Smooth muscle cell of the brain vasculature (primary cell): ENCODE measurements at places on chromosomes 16 and 17.

DNA sequence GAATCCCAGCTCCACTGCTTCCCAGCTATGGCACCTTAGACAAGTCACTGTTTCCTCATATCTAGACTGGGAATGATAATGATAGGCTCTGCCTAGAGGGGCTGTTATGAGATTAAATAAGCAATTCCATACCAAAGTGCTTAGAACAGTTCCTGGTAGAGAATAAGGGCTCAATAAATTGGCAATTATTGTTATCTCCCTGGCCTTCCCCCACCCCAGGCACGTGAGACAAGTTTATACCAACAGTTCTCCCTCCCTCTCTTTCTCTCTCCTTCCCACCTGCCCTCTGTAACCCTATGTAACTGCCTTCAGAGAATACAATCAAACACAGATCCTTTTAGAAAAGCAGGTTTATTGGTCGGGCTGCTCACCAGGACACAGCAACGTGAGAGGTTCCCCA is 13.9 kb upstream of the STAT3 start:
- no peak for DNase-seq

- no peak for DNase-seq
Measured at GRCh38 chr16:66342294-66342900, 24.1 kb upstream of the CDH5 start.

- DNase-seq, result no peak
Measured at GRCh38 chr17:79777894-79778503, at the start of gene CBX2. Gene CBX2 (plus strand): TSS chr17:79778148. CDS start chr17:79778236, 88 bp downstream.

GRCh38 chr16:1778200-1779179 is 3.9 kb downstream of the SPSB3 start:
- peak; percentile 65 for DNase-seq

GRCh38 chr16:75250809-75251279 is 580 bp downstream of the BCAR1 start:
- no peak for DNase-seq

DNA sequence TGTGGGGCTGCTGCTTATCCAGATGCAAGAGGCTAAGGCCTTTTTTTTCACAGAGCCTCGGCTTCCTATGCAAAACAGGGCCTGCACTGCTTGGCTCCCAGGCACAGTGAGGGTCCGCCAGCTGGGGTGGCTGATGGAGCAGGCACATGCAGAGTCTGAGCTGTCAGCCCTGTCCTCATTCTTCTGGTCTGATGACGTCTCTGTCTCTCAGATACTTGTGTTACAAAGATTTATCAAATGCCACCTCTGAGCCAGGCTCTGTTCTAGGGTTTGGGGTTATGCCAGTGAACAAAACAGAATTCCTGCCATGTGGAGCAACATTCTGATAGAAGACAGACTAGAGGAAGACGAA is 4.8 kb downstream of the RNF40 start:
- DNase-seq, result no peak

DNA sequence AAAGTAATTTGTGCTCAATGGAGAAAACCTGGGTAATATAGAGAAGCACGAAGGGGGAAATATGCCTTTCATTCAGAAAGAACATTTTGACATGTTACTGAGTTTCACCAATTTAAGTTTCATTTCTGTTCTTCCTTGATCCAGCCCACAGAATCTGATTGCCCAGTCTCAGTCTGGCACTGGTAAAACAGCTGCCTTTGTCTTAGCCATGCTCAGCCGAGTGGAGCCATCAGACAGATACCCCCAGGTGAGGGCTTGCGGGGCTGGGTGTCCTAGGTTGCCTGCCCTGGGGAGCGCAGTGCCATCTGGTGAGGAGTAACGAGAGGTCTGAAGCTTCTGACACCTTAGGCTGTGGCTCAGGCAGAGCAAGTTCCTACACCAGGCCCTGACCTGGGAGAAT is 17.7 kb downstream of the DDX19A start:
- DNase-seq, result no peak

DNA sequence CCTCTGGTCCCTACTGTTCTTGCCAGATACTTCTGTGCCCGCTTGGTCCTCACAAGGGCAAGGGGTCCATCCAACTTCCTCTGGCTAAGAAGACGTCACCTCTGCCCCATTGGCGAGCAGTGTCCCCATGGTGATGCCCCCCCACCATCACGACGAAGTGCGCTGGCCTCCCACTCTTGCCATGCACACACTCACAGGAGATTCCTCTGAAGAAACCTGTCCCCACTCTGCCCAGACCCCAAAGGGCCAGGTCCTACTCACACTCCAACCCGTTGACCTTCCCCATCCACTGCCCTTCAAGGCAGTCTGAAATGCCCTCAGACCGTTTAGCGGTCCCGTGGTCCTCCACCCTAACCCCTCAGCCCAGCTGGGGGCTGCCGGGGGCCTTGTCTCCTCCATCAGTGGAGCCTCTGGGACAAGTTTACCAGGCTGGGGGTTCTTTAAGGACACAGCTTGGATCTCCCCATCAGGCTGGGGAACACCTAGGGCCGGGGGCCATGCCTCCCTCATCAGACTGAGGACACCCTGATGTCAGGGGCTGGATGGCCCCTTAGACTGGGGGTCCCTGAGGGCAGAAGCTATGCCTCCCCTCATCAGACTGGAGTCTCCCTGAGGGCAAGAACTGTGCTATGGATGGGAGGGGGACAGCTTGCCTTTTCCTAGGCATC is 6.5 kb downstream of the NXPH3 start:
- DNase-seq, result no peak

DNA sequence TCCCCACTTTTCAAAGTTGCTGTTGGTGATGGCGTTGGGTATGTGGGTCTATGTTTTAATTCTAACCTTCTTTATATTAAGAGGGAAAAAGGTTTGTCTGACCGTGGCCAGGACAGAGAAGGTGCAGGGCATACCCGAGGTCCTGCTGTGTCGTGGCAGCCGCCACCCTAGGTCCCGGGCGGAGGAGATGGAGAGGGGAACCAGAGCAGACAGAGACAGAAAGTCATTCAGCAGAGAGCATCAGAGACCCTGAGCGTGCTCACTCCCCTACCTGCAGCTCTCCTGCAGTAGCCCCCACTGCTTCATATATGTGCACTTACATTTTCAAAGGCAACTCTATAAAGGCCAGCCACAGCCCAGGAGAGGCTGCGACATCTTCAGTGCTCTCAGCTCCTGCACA is 327.2 kb upstream of the TNRC6C start:
- no peak for DNase-seq

- DNase-seq, result no peak
Measured at GRCh38 chr16:56998861-56999260, 9.5 kb downstream of the NLRC5 start.

- DNase-seq, result no peak
Measured at GRCh38 chr16:66562986-66563385, 3.3 kb upstream of the CMTM1 start.

DNA sequence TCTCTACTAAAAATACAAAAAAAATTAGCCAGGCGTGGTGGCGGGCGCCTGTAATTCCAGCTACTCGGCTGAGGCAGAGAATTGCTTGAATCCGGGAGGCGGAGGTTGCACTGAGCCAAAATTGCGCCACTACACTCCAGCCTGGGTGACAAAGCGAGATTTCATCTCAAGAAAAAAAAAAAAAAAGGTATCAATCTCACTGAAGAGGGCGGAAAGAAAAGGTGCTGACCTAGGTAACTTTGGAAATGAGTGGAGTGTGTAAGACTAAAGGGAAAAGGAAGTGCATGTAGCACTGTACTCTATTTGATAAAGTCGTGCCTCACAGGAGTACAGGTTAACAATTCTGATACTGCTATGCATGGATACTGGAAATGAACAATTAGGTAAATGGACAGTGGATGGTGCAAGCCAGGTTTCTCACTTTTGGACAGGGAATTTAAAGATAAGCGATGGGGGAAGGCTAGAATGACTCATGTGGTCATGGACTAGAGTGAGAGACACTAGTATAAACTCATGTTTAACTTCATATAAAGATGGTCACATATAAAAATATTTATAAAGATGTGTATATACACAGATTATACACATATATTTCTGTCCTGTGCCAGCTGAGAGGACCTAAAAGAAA is 142.9 kb downstream of the CDK5R1 start:
- no peak for DNase-seq

DNA sequence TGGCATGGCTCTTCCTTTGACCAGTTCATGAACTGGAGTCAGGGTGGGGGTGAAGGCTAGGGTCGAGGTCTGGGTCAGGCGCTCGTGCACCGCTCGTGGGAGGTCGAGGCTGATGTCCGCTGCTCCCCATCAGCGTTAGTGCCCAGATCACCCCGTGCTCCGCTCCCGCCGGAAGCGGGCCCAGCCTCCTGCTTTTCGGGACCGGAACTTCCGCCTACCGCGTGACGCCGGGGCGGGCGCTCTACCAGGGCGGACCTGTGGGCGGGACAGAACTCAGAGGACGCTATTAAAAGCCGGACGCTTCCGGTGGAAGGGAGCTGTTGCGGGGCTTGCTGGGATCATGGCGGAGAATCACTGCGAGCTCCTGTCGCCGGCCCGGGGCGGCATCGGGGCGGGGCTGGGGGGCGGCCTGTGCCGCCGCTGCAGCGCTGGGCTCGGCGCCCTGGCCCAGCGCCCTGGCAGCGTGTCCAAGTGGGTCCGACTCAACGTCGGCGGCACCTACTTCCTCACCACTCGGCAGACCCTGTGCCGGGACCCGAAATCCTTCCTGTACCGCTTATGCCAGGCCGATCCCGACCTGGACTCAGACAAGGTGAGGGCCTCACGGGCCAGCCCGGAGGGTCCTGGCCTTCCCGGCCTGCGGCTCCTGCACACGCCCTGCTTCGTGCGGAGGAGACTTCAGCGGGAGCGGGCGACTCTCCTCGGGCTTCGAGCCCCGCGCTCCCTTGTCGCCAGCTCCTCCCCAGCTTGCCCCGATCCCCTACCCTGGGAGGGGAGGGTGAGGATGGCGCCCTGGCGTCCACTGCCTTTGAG is at the start of gene KCTD5:
Gene KCTD5 (plus strand): TSS at position 315 of the 813 bp plus-strand sequence. CDS start 26 bp downstream, at position 341.
- DNase-seq, result peak; percentile 87

- DNase-seq, result no peak
Measured at GRCh38 chr17:69760562-69760961, 314.5 kb upstream of the KCNJ16 start.

GRCh38 chr17:73549841-73550430 is 94.3 kb downstream of the SDK2 start:
- no peak for DNase-seq
